ENCODE measurements at places on chromosomes 7 and 10. TPM values are rescaled to one million over a fixed set of nuclear protein-coding genes. Genes with fewer than 3 reads are reported as not detected.
A peak's percentile ranks its signal among the peaks of the same experiment; 100 is the strongest.

Gene NKX6-2
- total RNA-seq = not detected

- no peak for ATAC-seq
Measured at GRCh38 chr10:124472071-124472470, 10.4 kb downstream of the LHPP start.

Gene PAPOLB
- 0.19 TPM for total RNA-seq

DNA sequence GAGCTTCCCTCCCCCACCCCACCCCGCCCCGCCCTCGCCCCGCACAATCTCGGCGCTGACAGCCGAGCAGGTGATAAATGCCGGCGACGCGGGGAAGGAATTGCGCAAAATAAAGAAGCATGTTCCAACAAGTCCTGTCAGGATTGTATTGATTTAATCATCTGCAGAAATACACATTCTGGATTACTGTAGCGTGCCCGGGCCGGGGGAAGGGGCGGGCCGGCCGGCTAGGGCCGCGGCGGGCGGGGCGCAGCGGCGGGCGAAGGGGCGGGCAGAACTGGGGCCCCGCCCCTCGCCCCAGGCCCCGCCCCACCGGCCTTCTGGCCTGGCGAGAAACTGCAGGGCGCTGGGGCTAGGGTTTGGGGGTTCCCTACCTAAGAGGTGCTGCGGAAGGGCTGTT is 88.9 kb upstream of the PAX2 start:
- no peak for ATAC-seq

Gene TMUB1
- total RNA-seq = 45.0 TPM

DNA sequence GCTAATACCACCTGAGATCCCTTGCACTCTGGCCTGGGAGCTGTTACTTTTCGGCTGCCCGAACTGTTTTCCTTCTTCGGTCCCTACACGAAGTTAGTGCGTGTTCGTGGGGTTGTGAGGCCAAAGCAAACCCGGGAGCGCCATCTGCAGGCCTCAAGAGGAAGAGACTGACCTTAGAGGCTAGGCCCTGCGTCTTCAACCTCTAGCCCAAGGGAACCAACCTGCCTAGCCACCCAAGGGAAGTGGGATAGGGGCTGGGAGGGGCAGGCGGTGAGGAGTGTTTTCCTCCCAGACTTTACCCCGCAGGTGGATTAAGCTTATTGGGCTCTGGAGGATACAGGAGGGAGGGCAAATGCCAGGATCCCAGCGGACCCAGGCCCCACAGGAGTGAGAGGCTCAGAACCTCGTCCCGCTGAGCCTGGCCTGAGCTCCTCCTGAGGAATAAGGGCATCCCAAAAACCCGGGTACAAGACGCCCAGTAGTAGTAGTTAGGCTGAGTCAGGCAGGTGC is 1.7 kb upstream of the PAX2 start:
- ATAC-seq = no peak

GRCh38 chr10:130492266-130492934 is 356.2 kb downstream of the GLRX3 start:
- peak; percentile 27 for ATAC-seq

Gene CALHM1
- not detected for total RNA-seq

Gene FAM107B
- total RNA-seq = 11.9 TPM

Gene C7orf57
- total RNA-seq = not detected

- no peak for ATAC-seq
Measured at GRCh38 chr7:115132096-115132495, 210.2 kb downstream of the MDFIC start.

Gene GDF2
- not detected for total RNA-seq

Gene GIMAP5
- total RNA-seq = 40.6 TPM

- ATAC-seq = peak; percentile 83
Measured at GRCh38 chr7:77415823-77416620, at the start of gene GSAP. TSS of gene GSAP (minus strand) at chr7:77416349. CDS start at chr7:77416321, 28 bp downstream.

GRCh38 chr10:113222207-113222606 is 272.2 kb downstream of the TCF7L2 start:
- no peak for ATAC-seq

DNA sequence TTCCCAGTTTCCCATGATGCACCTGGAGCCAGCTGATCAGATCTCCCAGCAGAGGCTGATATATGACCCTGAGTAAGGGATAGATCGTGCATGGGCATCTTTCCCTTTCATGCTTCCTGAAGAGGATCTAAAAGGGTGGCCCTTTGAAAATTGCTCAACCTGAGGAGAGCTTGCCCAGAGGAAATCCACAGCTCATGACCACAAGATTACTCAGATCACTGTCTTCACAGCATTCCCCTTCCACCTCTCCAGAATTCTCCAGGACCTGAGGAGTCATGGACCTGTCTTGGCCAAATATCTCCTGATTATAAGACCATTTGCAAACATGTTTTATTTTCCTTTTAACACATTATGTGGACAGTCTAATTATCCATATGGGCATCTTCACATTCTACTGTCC is 328.1 kb downstream of the LHFPL3 start:
- no peak for ATAC-seq

DNA sequence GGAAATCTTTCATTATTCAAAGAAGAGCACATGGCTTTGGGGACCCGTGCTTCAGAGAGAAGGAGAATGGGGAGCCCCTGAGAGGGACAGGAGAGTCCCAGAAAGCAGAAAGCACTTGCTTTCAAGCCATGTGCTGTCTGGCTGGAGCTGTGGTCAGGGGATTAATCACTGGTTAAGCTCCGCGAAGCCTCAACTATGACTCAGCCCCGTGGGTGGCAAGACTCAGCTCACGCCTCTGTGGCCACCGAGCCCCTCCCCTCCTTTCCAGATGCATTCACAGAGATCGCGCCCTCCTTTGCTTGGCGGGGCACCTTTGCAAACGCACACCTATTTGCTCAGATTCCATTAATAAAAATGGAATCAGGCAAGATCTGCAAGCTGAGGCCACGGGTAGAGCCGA is 202.9 kb upstream of the TCERG1L start:
- ATAC-seq = no peak

Measured in gastroesophageal sphincter (tissue), 4 donors.